ENCODE measurements at places on chromosomes 11 and 22.

- DNase-seq = no peak
Measured at GRCh38 chr22:28394513-28395110, 285.0 kb downstream of the TTC28 start.

- no peak for DNase-seq
Measured at GRCh38 chr22:47619631-47620030, 857.2 kb downstream of the TBC1D22A start.

- no peak for DNase-seq
Measured at GRCh38 chr11:46991391-46991790, 54.8 kb downstream of the CSTPP1 start.

GRCh38 chr11:112437096-112437495 lies 176.4 kb upstream of the PLET1 start:
- DNase-seq = no peak

GRCh38 chr11:134164490-134165370 lies 59.0 kb downstream of the NCAPD3 start:
- no peak for DNase-seq

- peak; percentile 21 for DNase-seq
Measured at GRCh38 chr11:19868281-19868821, 155.7 kb downstream of the NAV2 start.

- no peak for DNase-seq
Measured at GRCh38 chr22:29209624-29209929, 3.9 kb downstream of the EMID1 start.

GRCh38 chr11:15112131-15112541 lies 2.6 kb upstream of the INSC start:
- no peak for DNase-seq

- no peak for DNase-seq
Measured at GRCh38 chr22:18113680-18114394, 3.2 kb downstream of the TUBA8 start.
